ENCODE measurements at places on chromosomes 5 and 9.

DNA sequence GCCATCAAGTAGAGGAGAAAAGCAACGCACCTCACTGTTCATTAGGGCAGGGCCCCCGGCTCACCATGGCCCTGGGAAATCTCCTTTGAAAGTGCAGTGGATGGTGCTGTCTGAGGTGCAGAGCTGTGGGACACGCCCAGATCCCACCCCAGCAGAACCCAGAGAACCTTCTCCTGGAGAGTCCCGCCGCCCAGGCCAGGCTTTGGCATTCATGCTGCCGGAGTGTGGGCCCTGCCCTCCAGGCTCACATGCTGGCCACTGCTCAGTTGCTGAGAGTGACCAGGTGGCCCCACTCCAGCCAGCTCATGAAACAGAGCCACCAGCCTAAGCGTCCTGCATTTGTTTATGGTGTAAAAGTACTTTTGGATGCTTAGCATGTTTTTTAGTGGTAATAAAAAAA is 23.8 kb upstream of the LRRC14B start:
- DNase-seq, result no peak

DNA sequence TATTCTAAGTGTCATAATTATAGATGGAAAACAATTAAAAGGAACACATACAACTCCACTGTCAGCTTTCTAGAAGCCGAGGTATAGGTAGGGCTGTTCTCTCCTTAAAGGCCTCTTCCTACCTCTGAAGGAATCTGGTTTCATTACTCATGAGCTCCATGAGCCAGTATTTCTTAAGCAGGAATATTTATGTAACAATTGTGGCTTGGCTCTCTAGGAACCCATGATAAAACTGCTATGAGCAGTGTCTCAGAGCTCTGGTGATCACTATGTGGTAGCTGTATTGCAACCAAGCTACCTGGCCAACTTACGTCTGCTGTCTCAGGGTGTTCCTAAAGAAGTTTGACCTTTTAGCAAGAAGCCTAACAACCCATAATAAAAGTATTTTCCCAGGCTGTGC is 157.7 kb downstream of the CEP120 start:
- DNase-seq, result no peak

- no peak for DNase-seq
Measured at GRCh38 chr5:61357745-61358144, 25.7 kb downstream of the ZSWIM6 start.

DNA sequence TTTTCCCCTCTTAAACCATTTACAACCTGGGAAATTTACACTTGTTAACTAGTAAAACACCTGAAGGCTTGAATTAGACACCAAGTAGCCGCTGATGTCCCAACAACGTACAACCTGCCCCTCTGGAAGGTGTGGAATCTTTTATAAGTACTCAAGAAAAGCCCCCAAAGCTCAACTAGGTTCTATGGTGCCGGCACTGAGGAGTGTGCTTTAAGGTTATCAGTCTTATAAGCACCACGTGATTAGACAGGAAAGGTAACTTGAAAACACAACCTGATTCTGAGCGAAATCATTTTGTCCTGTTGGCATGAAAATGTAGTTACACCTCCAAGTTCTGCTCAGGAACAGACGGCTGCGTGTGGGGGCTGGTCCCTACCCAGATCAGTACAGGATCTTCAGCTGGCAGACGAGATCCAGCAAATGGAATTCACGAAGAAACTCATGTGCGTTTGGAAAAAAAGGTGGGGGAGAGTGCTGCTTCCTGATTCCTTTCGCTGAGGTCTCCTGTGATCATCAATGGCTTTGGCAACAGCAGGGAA is 195.5 kb downstream of the MEF2C start:
- DNase-seq, result no peak

- no peak for DNase-seq
Measured at GRCh38 chr5:52735139-52735538, 52.6 kb upstream of the ITGA1 start.

- peak; percentile 27 for DNase-seq
Measured at GRCh38 chr5:74575741-74576538, 64.6 kb downstream of the ENC1 start.

- no peak for DNase-seq
Measured at GRCh38 chr5:17230808-17231525, 13.5 kb downstream of the BASP1 start.

- DNase-seq, result no peak
Measured at GRCh38 chr9:79490657-79491248, 81.0 kb upstream of the TLE4 start.

DNA sequence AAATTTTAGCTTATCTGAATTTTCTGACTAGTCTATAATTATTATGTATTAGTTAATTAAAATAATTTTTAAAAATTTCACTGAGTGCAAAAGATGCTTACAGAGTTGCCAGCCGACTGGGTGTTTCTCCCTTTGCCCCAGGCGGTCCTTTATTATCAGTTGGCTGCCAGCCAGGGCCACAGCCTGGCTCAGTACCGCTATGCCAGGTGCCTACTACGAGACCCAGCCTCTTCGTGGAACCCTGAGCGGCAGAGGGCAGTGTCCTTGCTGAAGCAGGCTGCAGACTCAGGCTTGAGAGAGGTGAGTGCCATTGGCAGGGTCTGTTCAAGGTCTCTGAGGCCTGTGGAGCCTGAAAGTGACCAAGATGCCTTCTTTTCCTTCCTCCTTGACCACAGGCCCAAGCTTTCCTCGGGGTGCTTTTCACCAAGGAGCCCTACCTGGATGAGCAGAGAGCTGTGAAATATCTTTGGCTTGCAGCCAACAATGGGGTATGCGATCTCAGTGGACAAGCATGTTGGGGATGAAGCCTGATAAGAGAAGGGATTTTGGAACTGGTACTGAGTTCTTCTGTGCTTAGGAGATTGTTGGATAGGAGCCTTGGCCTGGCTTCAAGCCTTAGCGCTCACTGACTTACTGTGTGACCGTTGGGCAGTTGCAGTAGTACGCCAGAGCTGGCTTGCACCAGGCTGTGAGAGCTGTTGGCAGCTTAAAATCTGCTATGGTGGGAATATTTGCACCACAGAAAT is 10.6 kb downstream of the DELE1 start:
- no peak for DNase-seq

DNA sequence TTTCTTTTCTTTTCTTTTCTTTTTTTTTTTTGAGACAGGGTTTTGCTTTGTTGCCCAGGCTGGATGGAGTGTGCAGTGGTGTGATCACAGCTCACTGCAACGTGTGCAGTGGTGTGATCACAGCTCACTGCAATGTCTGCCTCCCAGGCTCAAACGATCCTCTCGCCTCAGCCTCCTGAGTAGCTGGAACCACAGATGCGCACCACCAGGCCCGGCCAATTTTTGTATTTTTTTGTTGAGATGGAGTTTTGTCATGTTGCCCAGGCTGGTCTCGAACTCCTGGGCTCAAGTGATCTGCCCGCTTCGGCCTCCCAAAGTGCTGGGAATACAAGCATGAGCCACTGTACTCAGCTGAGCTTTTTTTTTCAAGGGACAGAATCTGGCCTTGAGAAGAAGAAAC is 36.8 kb upstream of the TJP2 start:
- DNase-seq, result no peak

DNA sequence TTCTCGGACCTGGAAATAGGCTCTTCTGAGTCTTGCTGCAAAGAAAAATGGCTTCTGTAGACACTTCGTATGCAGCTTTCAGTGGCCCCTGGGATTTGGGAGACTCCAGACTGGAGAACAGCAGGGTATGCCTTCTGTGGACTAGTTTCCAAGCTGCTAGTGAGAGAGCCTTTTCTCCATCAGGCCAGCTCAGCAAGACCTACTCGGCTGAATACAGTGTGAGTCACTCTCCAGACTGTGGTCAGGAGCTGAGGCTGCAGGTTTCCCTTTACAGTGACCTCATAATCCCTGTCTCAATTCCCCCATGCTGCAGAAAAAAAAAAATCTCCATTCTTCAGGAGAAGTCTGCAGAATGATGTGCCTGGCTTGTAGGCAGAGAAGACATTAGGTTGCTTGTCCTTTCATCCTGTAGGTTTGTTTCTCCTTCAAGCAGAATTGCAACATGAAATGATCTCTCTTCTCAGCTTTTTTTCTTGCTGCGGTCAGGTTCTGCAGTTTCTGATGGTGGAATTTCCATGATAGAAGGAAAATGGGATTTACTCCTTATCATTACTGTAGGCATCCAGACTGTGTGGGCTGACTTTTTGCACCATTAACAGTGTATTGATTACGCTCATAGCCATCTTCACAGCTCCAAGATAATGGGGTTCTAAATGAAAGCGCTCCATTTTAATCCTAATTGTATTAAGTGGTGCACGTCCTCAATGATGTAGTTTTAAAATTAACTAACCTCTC is 78.3 kb upstream of the TNFSF8 start:
- DNase-seq, result peak; percentile 66

DNA sequence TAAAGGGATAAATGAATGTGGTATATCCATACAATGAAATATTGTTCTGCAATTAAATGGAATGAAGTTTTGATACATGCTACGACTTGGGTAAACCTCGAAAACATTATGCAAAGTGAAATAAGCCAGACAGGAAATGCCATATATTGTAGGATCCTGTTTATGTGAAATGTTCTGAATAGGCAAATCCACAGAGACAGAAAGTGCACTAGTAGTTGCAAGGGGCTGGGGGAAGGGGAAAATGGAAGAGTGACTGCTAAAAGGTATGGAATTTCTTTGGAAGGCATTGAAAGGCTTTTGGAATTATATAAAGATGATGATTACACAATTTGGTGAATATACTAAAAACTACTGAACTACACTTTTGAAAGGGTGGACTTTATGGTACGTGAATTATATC is 97.0 kb downstream of the FOXD1 start:
- no peak for DNase-seq
